Suppressor macrophage treated with lipopolysaccharide for 1 hour (primary cell): ENCODE measurements at places on chromosomes 7 and 10.

DNA sequence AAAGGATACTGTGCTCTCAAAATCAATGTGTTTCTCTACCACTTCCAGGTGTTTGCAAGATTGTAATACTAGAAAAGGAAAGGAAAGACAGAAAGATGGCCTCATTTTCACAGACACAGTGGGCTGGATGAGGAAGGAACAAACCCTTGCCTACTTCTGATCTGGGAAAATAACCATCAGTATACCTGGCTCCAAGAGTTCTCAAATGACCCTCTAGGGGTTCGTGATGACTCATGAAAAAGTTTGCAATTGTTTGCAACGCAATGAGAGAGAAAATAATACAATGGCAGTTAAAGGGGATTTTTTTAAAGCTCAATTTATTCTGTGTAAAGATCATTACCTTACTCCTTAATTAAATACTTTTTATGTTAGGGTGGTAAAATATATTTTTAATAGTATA, 197.6 kb upstream of the INHBA start:
- no peak for DNase-seq

DNA sequence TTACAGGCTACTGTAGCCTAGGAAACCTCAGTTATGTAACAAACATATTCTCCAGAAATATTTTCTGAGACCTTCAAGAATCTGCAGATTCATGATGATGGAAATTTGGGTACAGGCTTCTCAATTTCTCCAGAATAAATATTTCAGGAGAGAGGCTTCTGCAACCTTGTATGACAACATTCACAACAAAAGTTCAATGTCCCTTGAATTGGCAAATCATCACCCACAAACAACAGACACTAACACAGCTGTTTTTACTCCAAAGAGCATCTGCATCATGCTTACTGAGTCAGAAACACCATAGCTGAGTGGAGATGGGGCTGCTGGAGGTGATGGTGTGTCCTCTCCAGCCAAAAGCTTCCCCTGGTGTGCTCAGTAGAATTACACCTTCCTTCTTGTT, 9.3 kb upstream of the COBL start:
- DNase-seq, result no peak

DNA sequence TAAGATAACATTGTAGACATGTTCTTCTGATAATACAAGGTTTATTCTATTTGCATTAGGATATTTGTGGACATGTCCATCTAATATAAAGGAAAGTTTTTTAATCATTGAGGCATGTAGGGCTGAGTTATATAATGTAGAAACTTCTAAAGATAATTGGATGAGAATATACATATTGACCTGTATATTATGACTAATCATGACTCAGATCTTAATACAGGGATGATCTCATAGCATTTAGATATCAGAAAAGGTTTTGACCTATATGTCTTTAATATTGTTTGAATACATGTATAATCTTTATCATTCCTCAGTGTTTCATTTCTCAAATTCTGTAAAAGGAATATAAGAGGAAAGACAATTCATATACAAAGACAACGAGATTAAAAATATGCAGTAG, 39.2 kb downstream of the CD36 start:
- no peak for DNase-seq

DNA sequence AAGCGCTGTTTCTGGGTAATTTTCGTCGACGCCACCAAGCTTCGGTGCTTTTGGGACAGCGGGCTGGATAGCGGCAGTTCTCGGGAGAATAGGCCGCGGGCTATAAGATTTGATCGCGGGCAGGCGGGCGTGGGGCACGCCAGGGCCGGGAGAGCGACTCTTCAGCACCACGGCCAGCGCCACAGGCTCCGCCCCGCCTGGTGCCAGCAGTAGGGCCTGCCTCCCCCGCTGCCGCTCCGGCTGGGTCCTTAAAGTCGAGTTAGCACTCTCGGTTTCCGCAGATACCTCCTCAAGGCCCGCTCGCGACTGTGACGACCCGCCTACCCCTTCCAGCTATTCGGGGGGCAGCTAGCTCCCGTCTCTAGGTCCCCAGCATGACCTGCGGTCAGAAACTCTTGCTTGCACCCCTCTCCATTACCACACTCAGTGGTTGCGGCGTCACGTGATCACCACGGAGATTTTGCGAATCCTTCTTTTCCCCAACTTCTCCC, 9.4 kb downstream of the NXPH1 start:
- DNase-seq, result peak; percentile 80

DNA sequence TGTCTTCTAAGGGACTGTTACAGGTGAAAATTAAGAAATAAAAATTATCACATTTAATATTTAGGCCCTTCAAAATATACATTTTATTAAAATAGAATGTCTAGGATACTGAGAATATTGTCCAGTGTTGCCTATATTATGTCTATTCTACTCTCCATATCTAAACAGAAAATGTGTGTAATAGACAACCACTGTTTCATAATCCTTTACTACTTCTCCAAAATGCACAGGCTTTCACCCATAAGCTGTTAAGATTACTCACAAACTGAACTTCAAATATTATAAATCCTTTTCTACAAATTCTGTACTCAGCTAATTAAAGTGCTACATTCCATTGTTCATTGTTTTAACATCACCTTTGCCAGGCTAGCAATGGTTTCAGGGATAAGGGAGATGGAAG, 56.7 kb upstream of the TFEC start:
- peak; percentile 82 for DNase-seq

DNA sequence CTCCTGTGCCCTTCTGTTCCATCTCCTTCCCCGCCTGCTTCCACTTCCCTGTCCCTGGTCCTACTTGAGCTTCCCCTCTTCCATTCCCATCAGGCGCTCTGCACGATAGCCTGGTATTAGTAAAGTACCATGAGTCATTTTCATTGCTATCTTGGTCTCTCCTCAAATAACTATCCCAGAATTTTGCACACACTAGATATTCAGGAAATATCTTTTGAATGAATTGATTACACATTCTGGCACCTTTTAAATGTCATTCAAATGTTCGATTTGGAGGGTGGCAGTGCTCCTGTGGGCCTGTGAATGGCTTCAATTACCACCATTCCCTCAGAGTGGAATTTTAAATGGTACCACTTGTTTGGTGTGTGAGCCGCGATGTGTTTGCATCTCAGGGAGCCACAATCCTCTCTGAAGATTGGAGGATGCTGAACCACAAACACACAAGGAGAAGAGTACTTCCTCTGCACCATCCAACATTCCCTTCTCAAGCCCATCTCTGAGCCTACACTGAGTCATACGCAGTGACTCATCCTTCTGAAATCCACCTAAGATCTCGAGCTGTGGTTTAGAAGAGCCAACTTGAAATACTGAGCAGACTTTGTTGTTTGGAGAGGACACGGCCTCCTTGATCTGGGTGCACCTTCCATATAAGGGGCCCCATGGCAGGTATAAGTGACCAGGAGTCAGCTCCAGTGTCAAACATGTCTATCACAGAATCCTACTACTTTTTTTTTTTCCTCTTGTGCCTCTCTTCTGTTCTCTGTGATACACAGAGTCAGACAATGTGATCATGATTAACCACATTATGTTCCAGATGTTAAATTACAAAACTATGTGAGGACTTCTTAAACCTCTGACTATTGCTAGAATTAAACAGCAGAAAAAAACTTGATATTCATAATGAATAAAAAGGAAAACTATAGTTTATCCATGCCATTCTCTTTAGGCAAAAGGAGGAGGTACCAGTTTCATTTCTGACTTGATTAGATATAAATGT, 81.9 kb downstream of the BMPER start:
- DNase-seq, result no peak

GRCh38 chr10:118035354-118036005, 11.3 kb downstream of the RAB11FIP2 start:
- peak; percentile 34 for DNase-seq

DNA sequence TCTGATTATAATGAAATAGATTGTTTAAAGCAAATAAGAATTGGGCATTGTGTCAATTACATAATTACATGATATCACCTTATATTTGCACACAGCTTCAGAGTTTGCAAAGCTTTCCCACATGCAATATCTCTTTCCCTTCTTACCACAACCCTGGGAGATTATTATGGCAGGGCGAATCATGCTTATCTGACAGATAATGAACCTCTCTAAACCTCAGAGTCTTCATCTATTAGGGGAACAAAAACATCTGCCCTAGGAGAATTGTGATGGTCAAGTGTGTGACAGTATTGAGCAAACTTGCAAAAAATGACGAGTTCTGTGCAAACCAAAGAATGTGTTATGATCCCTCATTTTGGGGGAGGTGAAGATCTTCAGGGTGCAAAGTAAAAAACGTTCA, 90.0 kb downstream of the MYOF start:
- DNase-seq, result no peak

DNA sequence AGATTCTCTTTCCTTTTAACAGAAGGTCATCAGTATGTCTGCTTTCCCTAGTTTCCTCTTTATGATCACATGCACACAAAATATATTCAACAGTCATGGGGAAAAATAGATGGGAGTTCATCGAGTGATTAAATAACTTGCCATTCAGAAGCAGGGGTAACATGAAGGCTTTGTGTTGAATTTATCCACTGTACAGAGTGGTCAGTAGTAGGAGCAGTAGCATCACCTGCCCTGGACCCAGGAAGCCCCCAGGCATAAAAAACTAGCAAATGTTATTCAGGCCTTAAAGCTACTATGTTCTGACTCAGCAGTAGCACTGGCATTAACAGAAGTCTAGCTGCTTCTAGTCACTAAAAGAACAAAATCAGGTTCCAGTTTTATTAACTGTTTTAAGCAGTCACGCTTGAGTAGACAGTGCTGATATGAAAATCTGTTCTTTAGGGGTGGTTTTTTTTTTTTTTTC, 31.4 kb upstream of the FAM133B start:
- DNase-seq, result peak; percentile 26

DNA sequence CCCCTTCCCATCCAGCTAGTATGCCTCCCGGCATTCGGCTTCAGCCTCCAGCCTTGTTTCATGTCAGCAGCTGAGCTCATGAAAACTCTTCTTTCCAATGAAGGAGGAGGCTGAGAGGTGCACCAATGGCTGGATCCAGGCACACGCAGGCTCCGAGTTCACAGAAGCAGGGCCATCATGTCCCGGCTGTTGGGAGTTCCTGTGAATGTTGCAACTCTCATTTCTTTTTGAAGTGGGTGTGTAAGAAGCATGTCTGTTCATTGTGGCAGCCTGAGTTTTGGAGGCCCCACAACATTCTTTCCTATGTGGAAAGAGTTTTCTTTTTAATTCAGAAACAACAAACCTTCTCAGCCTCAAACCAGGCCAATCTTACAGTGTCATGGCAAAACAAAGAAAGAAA, 89.7 kb downstream of the PTPRE start:
- DNase-seq, result no peak
